ENCODE measurements at places on chromosomes 5 and 9.

DNA sequence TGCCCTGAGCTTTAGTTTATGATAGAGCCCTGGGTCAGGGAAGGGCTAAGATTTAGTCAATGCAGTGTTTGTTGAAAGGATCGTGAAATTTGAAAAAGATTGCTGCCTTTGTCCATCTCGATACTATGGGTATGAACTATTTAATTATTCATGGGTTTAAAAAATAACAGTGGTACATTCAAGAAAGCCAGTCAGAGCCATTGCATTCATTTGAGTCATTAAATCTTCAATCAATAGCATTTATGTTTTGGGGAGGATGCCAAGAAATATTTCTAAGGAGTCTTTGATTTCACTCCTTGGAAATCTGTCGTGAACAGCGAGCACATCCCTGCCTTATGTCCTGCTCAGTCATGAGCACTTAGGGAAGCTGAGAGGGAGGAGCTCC lies 54.4 kb upstream of the LRRTM2 start:
- no peak for DNase-seq

- no peak for DNase-seq
Measured at GRCh38 chr9:128495804-128496417, 8.6 kb upstream of the GLE1 start.

DNA sequence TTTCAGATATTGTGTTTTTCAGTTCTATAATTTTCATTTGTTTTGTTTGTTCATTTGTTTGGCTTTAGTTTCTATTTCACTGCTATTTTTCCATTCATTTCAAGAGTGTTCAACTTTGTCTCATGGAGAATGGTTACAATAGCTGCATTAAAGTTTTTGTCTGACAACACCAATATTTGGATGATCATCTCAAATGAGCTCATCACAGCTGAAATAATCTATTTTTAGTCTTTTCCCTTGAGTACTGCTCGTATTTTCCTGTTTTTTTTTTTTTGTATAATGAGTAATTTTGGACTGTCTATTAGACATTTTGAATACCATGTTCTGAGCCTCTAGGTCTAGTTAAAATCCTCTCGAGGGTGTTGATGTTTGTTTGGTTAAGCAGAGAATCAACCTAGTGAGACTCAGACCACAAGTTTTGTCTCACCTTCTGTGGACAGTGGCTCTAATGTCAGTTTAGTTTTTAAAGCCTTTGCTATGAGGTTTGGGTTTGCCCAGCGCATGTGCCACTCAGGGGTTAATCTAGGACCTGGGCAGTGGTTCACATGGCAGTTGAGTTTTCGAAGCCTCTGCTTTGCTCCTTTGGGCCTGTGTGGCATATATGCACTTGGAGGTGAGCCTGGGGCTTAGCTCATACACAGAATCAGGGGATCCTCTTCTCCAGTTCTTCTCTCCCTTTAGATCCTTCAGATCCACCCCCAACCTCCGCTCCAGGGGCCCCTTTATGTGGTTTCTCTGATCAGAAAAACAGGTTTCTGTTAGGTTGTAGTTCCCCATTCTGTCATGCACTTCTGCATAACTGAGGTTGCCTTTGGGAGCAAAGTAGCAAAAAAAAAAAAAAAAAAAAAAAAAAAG lies 79.8 kb downstream of the ARSB start:
- DNase-seq: no peak

- no peak for DNase-seq
Measured at GRCh38 chr5:129243039-129243438, 148.5 kb downstream of the ISOC1 start.

- no peak for DNase-seq
Measured at GRCh38 chr9:134793288-134794188, 87.1 kb upstream of the FCN2 start.

- DNase-seq: no peak
Measured at GRCh38 chr9:84556556-84556955, 113.0 kb upstream of the NTRK2 start.

GRCh38 chr9:136193127-136193890 lies 11.6 kb downstream of the LHX3 start:
- no peak for DNase-seq

GRCh38 chr9:31730398-31730797 lies 654.0 kb upstream of the ACO1 start:
- no peak for DNase-seq

GRCh38 chr5:114238771-114239313 lies 123.0 kb upstream of the KCNN2 start:
- no peak for DNase-seq

DNA sequence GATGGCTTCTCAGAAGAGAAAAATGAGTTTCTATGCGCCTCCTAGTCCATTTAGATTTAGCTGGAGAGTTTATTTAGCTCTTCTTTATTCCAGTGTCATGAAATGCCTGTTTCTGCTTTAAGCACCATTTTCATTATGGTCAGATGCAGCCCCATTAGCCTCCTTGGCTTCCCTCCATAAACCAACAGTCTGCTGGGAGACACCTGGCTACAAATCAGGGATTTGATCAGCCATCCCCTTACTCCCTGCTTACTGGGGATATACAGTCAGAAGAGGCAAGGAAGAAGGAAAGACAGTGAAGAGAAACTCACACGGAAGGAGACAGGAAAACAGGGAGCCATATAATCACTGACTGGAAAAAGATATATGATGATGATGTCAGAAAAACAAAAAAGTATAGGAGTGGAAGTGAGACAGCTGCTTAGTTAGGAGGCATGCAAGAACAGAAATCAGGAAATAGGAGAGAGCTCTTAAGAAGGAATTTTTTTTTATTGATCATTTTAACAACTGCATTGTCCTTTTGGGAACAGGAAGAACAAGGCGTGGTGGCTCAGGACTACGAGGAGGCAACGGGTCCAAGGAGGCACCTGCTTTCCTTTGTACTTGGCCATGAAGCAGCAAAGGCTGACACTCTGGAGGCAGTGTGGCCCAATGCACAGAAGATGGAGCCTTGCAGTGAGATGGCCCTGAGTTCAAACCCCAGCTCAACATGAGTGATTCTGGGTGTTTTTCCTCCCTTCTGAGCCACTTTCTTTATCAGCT lies 56.1 kb downstream of the MED27 start:
- no peak for DNase-seq

DNA sequence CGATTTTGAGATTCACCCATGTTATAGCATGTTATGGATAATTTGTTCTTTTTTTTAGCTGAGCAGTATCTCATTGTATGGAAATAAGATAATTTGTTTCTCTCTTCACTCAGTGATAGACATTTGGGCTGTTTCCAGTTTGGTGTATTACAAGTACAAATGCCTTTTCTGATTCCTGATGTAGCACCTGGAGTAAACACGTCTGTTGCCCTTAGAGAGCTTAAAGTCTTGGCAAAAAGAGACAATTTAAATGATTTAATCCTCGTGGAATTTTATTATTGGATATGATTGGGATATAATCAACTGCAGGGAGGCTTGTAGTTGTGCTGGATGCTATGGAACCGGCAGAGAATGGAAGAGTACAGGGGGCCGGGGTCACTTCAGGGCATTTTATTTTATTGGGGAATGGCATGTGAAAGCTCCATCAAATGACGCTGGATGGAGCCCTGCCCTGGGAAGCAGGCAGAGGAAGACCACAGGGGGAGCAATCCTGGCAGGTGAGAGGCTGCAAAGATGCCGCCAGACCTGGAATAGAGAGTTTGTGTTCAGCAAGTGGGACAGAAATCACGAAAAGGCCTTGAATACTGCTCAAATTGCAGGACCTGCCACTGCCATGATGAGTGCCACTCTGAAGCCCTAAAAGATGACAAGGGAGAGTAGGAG lies 31.0 kb upstream of the TGFBI start:
- no peak for DNase-seq

- no peak for DNase-seq
Measured at GRCh38 chr9:33924978-33925797, 108.2 kb downstream of the UBE2R2 start.

DNA sequence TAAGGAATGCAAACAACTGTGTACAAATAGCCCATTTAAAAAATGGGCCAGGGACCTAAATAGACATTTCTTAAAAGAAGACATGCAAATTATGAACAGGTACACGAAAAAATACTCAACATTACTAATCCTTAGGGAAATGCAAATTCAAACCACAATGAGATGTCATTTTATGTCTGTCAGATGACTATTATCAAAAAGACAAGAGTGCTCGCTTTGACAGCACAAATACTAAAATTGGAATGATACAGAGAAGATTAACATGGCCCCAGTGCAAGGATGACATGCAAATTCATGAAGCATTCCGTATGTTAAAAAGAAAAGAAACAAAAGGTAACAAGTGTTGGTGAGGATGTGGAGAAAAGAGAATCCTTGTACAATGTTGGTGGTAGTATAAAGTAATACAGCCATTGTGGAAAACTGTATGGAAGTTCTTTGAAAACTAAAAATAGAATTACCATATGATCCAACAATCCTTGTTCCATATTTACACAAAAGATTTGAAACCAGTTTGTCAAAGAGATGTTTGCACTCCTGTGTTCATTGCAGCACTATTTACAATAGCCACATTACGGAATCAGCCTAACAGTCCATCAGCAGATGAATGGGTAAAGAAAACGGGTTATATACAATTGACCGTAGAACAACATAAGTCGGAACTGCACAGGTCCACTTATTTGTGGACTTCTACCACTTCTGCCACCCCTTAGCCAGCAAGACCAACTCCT lies 47.2 kb upstream of the PCAT7 start:
- DNase-seq: no peak

- no peak for DNase-seq
Measured at GRCh38 chr5:101977729-101978345, 318.2 kb downstream of the SLCO4C1 start.

- DNase-seq: no peak
Measured at GRCh38 chr5:144958002-144958401, 787.3 kb downstream of the KCTD16 start.

DNA sequence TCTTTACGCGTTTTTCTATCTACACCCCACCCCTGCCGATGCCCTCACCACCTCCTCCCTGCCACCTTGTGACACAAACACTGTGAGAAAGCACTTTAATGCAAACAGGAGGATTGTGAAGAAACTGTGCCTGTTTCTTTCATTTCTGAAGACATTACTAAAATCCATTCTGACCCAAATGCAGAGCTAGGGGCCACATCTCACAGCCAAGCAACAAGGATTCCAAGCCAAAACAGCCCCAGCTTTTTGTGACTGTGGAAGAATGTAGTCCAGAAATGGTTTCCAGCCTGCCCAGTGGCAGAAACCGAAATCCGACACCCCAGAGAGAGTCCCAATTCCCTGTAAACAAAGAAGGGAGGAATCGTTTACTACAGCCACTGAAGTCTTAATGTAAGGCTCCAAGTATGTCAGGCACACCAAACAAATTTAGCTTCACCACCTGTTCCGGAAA lies 190.9 kb downstream of the TTC39B start:
- no peak for DNase-seq

- DNase-seq: no peak
Measured at GRCh38 chr9:19918630-19919029, 129.8 kb upstream of the SLC24A2 start.

DNA sequence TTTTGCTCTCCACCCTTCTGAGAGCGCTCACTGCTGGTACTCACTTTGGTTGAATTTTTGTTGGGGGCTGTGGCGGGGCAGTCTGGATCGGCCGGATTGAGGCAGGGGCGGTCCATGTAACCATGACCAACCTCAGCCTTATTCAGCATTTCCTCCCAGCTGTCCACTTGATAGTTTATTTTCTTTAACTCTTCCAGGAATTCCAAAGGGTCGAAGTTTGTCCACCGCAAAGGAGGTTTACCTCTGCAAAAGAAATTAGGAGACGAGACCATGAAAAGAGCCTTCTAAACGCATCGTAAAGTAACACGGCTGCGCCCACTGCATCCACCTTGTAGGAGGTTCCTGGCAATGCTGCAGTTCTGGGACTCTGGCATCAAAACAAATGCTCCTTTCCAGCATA lies 36.4 kb downstream of the PTCH1 start:
- DNase-seq: no peak

GRCh38 chr9:98333703-98334582 lies 78.5 kb upstream of the TBC1D2 start:
- DNase-seq: no peak

- DNase-seq: no peak
Measured at GRCh38 chr5:30932273-30933017, 261.0 kb upstream of the CDH6 start.

GRCh38 chr5:44914221-44914620 lies 105.5 kb downstream of the MRPS30 start:
- no peak for DNase-seq

GRCh38 chr9:130989891-130990290 lies 19.1 kb upstream of the LAMC3 start:
- no peak for DNase-seq

DNA sequence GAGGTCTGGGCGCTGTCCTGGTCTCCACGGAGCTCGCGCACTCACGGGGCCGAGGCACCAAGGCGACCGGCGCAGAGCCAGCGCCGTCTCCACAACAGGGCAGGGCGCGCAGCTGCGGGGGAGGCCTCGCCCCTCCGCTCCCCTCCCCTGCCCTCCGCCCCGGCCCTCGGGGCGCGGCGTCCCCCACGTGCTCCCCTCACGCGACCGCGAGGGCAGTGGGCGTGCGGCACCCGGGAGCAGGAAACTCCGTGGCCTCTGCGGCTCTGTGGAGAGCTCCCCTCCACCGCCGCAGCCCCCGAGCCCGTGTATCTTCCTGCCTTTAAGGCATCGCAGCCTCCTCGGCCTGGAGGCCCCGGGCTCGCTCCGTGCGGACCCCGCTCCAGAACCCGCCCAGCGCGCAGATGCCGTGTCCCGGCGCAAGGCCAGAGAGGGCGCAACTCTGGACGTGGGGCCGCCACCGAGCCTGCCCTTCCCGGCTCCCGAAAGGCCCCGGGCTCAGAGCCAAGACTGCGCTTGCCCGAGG lies 708 bp upstream of the TUBB4B start:
- DNase-seq: peak; percentile 59

DNA sequence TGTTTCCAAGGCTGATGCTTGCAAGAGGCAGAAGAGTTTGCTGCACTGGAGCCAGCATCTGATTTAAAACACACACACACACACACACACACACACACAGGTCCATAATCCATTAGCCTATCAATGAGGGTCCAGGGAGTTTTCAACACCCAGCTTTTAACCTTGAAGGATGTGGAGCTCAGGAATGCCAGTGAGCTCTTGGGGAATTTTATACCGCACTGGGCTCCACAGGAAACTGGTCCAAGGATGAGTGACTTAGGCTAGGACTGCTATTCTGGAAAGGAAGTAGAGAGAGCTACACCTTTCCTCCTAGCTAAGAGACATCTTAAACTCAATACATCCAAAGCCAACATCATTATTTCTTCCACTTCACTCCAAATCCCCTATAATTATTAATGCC lies 942 bp upstream of the NRG2 start:
- DNase-seq: no peak

- DNase-seq: no peak
Measured at GRCh38 chr5:149740866-149741459, 10.9 kb downstream of the PPARGC1B start.

GRCh38 chr5:172497591-172498255 lies 43.4 kb upstream of the SH3PXD2B start:
- DNase-seq: no peak

- no peak for DNase-seq
Measured at GRCh38 chr5:27908341-27908740, 870.0 kb upstream of the CDH9 start.

DNA sequence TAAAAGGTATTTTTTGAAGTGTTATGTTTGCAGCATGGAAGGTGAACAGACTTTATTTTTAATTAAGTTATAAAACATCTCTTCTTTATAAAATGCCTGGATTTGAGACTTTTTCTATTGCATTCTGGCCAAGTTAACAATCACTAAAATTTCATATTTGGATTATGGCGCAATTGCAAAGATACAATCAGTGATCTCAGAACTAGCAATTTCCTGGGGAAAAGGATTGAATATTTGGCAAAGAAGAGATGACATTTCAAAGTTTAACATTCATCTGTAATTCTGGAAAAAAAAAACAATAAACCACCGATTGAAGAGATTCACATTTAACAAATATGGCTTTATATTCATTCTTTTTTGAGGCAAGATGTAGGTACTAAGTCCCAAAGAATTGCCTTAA lies 378.0 kb downstream of the LRRC70 start:
- DNase-seq: no peak

Data from CD4-positive, alpha-beta T cell treated with Interleukin-6 at 100 ng/mL for 8 hours (primary cell).